CD4-positive, alpha-beta T cell treated with Interferon alpha-2 for 1 hour (primary cell): ENCODE measurements at places on chromosomes 6 and 20.

DNA sequence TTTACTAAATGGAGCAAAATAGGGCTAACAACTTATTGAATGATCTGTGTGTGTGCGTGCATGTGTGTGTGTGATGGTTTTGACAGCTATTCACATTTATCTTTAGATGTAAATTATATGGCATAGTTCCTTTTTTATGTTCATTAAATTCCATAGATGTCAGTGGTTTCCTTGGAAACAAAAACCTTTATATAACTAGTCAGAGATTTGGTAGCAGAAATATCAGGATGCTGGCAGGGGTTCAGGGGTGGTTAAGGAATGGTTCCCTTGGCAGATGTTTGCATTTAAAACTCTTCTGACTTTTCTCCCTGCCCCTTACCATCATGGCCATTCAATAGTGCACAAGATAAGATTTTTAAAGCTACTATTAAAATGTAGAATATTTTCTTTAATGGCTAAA, 256.6 kb downstream of the PLCB1 start:
- DNase-seq = no peak

- no peak for DNase-seq
These were observed 96.2 kb downstream of the SMAP1 start for GRCh38 chr6:70763754-70764510.

DNA sequence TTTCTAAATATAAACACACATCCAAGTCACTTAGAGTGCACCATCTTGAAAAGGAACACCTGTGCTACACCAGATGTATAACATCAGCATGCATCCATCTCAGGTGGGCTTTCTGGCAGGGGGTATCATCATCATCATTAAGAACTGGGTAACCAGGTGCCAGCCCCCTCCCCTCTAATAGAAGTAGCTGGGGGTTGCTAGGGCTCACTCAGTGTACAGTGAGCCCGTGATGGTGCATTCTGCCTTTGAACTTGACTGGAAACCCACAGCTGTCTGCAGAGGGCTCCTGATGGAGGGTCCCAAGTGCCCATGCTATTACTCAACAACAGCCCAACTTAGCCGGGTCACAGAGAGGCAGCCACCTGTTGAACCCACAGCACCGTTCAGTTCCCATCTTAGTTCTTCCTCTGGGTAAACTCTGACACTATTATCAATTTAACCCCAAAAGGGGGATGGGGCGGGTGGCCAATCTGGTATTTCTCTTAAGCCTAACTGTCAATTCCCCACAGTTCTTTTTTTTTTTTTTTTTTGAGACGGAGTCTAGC, 32.7 kb upstream of the CCND3 start:
- no peak for DNase-seq

DNA sequence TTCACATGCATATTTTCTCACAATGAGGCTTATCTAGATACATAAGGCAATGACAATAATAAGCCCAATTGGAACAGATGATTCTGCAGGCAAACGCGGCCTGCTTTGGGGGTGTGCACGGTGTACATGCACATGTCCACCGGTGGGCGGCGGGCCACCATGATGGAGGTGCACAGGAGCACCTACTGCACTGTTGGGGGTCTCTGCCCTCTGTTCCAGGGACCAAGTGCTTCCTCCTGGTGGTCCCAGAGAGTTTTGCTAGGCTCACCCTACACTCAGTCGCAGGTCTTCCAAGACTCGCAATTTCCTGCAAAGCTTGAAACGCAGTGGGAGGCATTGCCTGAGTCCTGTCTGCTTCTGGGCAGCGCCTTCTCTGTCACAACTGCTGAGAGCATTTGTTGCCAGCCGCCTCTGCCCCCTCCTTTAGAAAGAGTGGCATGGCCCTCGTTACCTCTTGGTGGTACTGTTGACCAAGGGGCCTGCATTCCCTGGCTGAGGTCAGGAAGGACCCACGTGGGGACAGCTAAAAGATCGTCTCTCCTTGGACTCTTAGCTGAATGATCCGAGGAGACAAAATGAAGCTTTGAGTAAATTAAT, 135.3 kb downstream of the ERMARD start:
- no peak for DNase-seq

- no peak for DNase-seq
These were observed 53.8 kb downstream of the PRND start for GRCh38 chr20:4775322-4776078.

DNA sequence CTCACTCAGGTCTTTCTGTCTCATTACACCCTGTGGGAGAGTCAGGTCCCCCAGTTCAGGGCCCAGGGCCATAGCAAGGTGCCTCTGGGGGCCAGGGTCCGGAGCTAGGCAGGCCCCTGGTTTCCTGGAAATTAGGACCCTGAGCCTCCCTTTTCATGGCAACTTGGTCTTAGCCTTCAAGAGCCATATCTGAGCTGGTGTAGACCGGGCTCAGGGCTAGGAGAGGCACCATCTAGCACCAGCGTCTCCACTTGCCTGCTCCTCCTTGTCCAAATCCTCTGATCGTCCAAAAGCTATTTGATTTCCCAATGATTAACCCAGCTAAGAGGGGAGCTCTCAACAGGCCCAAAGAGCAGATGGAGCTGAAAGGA, 5.6 kb downstream of the MDFI start:
- no peak for DNase-seq

DNA sequence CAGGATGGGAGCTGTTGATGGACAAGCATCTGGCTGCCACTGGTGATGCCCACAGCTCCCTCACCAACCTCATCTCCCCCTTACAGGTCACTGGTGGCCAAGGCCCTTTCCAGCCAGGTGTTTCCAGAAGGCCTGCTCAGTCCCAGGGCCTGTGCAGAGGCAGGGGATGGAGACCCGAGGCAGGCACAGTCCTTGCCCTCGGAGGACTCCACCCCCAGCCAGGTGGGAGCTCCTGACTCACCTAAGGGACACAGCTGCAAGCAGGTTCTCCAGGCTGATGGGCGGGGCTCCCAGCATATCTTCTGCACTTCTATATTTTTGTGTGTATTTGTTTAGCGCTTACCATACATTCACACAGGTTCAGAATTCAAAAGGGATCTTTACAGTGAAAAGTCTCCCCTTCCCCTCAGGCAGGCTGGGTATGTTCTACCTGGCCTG, 17.4 kb downstream of the PRPH2 start:
- no peak for DNase-seq

- no peak for DNase-seq
These were observed 451.0 kb upstream of the MAN1A1 start for GRCh38 chr6:119800526-119800925.

GRCh38 chr6:53375847-53376246, 27.1 kb upstream of the ELOVL5 start:
- no peak for DNase-seq

DNA sequence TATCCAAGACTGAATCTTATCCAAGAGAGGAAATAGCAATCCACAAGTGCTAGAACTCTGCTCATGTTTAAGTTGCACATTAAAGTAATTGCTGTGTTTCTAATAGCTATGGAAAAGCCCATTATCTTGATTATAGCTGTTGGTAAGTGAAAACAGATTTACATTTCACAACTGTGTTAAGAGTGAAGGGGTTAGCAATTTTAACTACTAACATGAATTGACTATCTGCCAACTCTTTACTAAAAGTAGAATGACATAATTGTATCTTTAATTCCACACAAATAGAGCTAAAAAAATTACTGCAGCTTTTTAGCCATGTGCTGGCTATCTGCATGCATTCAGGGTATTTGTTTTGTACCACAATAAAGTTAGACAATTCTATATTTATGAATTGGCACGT, 277.9 kb upstream of the IRAK1BP1 start:
- no peak for DNase-seq

GRCh38 chr6:21213492-21213891, 380.1 kb upstream of the SOX4 start:
- DNase-seq = no peak

DNA sequence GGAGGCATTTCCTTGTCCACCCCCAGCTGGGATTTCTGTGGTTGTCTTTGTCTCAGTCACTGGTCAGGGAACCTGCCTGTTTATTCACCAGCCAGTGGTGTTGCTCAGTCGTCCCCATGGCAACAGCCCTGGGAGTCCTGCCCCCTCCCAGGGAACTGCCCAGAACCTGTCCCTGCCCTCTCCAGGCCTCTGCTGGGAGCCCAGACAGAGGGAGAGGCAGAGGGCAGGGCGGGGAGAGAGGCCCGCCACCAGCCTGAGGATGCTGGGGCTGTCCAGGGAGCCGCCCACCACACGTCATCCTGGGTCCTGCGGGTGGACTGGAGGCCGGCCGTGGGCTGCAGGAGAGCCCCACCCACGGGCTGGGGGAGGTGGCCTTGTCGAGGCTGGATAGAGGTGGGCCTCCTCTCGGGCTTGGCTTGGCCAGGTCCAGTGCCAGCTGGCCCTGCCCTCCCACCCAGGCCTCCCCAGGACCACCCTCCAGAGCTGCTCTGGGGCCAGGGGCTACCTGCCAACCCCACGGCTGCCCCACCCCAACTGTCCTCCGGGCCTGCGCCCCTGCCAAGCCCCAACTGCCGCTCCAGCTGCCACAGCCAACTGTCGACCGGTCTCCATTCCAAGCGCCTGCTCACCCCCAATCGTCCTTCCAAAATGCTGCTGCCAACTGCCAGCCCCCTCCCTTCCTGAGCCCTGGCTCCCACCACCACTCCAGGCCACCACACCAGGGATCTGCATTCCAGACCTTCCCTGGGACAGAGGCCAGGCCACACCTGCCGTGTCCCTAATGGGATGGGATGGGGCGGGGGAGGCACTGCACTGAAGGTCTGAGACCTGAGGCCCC, 4.2 kb upstream of the ZBTB46 start:
- DNase-seq = no peak

- DNase-seq = no peak
These were observed 3.7 kb downstream of the TFB1M start for GRCh38 chr6:155310596-155310995.

GRCh38 chr20:17896193-17896723, 72.3 kb downstream of the SNX5 start:
- no peak for DNase-seq

DNA sequence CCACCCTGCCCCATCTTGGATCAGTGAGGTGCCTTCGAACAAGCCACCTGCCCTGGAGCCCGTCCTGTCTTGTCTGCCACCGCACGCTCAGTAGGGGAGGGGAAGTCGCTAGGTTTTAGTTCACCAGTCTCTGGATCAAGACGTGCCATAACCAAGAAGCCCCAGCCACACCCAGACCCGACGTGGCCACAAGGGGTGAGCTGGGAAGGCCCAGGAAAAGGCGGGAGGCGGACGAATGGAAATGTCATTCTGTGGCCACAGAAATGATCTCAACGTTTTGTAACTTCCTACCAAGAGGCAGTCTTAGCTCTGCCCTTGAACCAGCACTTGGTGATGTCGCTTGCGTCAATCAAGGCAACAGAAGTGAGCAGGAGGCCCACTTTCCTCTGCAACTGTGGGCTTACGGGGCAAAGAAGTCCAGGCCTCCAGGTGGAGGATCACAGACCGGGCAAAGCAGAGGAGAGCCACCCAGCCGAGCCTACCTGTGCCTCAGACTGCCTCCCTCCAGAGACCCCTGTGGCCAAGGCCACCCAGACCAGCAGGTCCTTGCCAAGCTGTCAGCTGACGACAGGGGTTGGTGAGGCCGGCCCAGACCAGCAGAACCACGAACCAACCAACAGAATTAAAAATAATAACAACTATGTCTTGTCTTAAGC, 14.5 kb downstream of the GMEB2 start:
- DNase-seq = no peak

DNA sequence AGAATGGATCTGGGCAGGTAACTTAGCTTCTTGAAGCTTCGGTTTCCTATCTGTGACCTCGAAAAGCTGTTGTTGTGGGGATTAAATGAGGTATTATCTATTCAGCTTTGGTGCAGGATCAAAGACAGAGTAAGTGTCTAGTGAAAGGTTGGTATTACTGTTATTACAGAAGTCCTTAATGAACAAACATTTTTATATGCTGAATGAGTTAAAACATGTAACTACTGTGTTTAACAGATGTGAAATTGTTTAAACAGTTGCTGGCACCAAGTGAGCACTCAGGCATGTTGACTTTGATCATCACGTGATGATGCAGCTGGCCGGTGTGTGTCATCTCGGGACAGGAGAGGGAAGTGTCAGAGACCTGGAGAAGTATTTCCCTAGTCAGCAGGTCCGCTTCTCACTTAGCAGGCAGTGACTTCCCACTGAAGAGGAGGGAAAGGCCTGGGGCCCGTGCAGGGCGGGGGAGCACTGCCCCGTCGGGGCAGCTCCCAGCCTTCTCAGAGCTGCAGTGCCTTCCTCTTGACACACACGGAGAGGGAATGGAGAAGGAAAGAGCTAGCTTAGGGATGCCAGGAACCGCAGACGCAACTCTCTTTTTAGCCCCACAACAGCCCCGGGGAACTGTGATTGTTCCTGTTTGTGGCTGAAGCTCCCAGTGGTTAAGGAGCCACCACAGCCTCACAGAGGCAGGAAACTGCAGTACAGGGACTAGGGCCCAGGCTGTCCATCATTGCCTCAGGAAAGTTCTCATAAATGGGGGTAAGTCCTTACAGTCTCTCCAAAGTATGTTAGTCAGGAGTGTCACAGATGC, 18.0 kb downstream of the TUBB2A start:
- DNase-seq = no peak

DNA sequence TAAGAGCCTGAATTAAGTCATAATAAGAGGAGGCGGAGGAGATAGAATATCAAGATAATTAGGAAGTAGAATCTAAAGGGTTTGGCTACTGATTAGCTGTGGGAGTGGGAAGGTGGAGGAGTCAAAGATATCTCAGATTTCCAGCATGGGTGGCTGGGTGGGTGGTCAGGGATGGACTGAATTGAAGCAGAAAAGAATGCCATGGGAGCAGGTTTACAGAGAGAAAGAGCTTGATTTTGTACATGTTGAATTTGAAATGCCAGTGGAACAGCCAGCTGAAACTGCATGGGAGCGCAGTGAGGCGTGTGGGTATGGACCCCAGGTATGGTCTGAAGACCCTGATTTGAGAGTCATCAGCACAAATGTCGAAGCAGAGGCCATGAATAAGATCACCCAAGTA, 1.4 kb upstream of the HLA-DMA start:
- DNase-seq = no peak

DNA sequence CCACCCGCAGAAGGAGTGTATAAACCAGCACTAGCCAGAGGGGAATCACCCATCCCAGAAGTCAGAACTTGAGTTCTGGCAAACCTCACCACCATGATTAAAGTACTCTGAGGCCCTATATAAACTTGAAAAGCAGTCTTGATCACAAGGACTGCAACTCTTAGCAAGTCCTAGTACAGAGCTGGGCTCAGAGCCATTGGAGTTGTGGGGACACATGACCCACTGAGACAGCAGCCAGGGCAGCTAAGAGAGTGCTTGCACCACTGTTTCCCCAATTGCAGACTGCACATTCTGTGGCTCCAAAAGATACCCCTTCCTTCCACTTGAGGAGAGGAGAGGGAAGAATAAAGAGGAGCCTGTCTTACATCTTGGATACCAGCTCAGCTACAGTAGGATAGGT, 4.7 kb upstream of the MCM9 start:
- no peak for DNase-seq

GRCh38 chr20:56572172-56572571, 39.1 kb downstream of the FAM209B start:
- no peak for DNase-seq

- no peak for DNase-seq
These were observed 57.4 kb downstream of the PRL start for GRCh38 chr6:22239261-22239921.
